ENCODE measurements at places on chromosomes 5 and 9.

DNA sequence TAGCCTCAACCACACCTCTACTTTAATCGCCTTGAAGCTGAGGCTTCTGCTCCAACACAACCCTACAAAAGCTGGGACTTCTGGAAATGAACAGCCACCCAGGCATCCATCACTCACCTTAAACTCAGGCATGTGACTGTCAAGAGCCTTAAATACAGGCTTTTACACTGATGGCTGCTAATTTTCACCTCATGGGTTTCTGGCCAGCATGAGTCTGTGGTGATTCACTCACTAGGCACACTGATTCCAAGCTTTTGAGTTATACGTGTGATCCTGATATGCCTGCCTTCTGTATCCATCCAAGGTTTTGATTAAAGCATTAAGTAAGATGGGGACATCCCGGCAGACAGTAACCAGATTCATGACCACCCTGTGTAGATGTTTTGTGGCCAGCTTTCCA is 8.9 kb downstream of the NSUN2 start:
- DNase-seq = no peak

DNA sequence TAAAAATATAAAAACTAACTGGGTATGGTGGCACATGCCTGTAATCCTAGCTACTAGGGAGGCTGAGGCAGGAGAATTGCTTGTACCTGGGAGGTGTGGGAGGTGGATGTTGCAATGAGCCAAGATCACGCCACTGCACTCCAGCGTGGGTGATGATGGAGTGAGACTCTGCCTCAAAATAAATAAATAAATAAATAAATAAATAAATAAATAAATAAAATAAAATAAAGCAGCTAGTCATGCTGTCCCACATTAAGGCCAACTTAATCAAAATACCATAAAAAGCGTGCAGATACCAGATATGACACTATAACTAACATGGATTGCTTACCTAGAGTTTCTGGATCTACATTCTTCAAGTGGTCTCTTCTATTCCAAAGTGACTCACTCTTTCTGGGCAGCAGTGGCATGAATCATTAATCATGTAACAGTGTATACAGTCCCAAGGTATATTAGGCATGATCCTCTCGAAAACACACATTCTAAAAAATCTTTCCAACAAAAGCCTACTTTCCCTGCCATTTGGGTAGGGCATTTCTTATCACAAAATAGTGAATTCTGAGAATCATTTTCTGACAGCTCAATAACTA is 187.1 kb downstream of the ELAVL2 start:
- no peak for DNase-seq

GRCh38 chr9:86600977-86601376 is 246.8 kb upstream of the TUT7 start:
- no peak for DNase-seq

- DNase-seq = no peak
Observed at GRCh38 chr9:130756455-130757152, 63.0 kb downstream of the EXOSC2 start.

- DNase-seq = no peak
Observed at GRCh38 chr9:136140966-136141365, 22.3 kb upstream of the TMEM250 start.
